ENCODE measurements at places on chromosomes 13 and 19.
A peak's percentile ranks its signal among the peaks of the same experiment; 100 is the strongest.

- no peak for DNase-seq
These were observed 750.0 kb downstream of the EFNB2 start for GRCh38 chr13:105785436-105785835.

DNA sequence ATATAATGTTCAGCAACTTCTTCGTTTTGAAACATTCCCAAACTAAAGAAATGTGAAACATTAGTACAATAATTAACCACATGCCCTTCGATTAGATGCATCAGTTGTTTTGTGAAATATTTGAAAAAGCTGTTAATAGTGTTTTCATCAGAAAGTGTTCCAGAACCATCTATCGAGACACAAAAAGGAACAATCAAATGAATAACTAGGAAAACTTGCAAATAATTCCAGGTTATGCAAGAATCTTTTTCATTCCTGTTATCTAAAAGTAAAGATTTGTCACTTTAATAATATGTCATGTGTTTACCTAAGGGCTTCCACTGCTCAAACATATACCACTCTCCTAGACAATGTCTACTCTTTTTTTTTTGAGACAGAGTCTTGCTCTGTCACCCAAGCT, 904.2 kb upstream of the MIR17HG start:
- DNase-seq: no peak

- no peak for DNase-seq
These were observed 2.8 kb upstream of the DZIP1 start for GRCh38 chr13:95647321-95647720.

- no peak for DNase-seq
These were observed 175.0 kb downstream of the RFC3 start for GRCh38 chr13:33992881-33993336.

DNA sequence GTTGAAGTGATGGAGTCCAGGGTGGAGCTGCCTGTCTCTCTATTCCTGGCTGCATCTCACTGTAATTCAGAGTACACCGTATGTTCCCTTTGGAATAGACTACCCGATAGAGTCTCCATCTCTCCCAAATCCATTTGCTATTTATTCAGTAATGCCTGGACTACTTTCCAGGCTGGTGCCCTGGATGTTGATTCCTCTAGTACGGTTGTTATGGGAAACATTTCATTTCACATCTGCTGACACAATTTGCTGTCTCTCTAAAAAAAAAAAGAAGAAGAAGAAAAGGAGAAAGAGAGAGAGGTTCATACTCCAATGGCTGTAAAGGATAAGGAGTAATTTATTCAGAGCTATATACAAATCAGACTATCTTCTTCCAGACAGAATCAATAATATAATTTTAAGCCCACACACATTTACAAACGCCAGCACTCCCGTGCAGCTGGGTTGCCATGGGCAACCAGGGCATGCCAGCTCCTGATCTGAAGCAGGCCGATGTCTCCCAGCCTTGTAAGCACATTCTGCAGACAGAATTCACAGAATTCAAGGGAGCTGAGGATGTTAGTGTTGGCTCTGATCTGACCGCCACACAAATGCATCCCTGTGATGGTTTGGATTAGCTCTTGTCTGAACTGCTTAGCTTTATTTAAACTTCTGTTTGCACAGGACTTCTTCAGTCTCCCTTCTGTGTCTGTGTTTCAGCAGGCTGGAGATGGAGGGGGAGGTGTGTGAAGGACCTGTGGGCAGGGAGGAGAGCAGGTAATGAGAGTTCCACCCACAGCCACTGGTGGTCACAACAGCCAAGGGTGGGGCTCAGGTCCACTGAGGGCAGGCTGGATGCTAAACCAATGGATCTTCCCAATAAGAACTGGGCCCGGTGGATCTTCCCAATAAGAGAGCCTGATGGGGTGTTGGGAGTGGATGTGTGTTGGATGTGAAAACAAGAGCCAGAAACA, 66.0 kb downstream of the TEX26 start:
- DNase-seq: no peak

DNA sequence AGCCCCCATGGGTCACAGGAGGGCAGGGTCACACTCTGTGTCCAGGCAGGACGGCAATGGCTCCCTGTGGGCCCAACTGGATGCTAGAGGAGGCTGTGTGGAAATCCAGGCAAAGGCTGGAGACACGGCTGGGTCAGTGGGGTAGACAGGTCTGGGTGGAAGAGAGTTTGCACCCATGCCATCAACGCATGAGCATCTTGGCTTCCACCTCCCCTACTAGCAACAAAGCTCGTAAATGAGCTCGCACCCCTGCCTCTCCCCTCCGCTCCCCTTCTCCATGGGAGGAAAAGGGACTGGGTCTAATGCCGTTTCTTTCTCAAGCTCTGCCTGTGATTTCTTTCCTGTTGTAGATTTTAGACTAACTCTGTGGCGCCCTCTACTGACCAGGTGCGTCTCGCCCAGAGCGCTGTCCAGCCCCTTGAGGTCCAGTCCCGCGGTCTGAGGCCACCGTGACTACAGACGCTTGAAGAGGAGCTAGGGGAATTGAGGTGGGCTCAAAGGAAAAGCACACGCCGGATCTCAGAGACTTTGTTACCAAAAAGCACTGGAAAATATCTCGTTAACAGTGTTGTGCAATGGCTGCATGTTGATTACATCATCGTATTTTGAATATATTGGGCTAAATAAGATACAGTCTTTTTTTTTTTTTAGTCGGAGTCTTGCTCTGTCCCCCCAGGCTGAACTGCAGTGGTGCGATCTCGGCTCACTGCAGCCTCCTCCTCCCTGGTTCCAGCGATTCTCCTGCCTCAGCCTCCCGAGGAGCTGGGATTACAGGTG, 50.7 kb upstream of the USP29 start:
- DNase-seq: no peak

GRCh38 chr13:99505814-99506269, 4.6 kb downstream of the TM9SF2 start:
- DNase-seq: no peak

GRCh38 chr19:39401070-39401548, 5.5 kb upstream of the ZFP36 start:
- no peak for DNase-seq

GRCh38 chr19:47573071-47574026, at the start of gene ZNF541:
Gene ZNF541, minus strand, starts transcription at chr19:47573148. Its CDS starts 17,292 bp downstream, at chr19:47555856.
- peak; percentile 64 for DNase-seq

DNA sequence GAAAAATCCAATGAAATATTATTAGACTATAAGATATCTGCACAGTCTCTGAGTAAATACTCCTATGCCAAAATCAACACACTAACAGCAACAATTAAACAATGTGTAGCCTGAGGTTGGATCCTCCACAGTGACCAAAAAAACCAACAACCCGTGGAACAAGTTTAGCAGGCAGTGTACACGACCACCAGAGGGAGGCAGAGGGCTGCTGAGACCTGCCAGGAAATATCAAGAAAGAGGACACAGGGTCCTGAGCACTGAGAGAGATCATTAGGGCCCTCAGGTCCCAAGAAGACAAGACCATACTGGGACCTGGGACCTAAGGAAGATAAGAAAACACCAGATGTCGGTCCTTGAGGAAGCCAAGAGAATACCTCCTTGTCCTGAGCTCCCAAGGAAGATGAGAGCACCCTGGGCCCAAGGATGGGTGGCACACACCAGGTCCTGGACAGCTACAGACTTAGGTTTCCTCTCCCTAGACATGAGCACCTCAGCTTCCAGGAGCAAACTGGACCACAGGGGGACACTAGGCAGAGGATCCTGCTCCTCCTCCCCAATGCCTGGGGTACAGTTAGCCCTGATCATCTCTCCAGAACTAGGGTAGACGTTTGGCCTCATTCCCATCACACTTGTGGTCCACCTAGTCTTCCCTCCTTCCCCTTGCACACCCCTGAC, 822 bp upstream of the ZNF274 start:
- peak; percentile 29 for DNase-seq

- DNase-seq: no peak
These were observed 116.5 kb upstream of the VSTM2B start for GRCh38 chr19:29409076-29409862.

- DNase-seq: no peak
These were observed 88.7 kb downstream of the MAB21L1 start for GRCh38 chr13:35387682-35388250.

- DNase-seq: no peak
These were observed 260.5 kb downstream of the RFC3 start for GRCh38 chr13:34078334-34078999.

DNA sequence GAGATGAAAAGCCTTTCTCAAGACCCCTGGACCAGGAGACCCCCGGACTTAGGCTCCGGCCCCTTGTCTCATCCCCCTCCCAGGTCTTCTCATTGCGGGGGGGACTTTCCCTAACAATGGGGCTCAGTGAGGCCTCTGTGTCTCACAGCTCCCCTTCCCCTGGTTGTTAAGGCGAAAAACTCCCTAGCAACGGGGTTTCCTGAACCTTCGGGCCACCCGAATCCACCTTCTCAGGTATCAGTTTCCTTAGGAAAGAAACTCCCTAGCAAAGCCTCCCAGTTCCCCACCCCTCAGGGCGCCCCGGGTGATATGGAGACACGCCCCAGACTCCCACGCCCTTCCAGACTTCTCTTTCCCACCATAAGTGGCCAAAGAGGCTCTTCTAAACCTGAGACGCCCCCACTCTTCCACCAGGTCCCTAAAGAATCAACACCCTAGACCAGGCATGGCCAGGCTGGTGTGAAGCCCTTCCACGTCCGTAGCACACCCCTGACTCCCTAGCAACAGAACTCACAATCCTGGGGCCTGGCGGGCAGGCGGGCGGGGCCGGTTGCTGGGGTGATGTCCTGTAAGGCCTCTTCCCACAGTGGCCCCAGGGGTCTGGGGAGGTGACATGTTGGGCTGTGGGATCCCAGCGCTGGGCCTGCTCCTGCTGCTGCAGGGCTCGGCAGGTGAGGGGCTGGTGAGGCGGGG, at the start of gene TMEM190:
Gene TMEM190 (plus strand): TSS at position 586 of the 693 bp plus-strand sequence. CDS start 28 bp downstream, at position 614.
- no peak for DNase-seq

DNA sequence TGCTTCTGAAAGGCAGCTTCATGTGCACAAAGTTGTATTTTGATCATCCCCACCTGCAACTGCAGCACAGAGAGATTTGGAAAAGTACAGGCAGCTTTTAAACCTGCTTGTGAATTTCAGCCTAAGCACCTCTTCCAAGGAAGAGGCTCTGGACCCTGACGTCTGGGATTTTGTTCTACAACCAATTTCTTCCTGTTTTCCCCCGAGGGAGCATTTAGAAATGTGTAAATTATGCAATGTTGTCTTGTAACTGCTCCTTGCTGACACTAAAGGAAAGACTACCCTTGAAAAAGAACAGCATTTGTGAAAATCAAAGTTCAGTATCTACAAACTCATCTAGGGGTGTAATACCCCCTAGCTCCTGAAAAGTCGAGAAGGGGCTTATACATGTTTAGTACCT, 15.4 kb downstream of the MED26 start:
- DNase-seq: no peak

DNA sequence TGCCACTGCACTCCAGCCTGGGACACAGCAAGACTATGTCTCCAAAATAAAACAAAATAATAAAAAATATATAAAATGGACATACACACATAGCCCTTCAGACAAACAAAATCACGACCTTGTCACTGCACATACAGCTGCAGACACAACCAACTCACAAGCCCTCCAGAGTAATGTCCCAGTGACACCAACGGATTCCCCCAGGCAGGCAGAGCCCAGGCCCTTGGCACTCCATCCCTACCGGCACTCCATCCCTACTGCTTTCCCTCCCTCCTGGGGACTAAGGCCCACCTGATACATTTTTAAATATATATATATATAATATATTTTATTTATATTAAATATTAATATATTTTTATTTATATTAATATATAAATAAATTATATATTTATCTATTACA, 18.5 kb downstream of the ZNF101 start:
- DNase-seq: no peak

DNA sequence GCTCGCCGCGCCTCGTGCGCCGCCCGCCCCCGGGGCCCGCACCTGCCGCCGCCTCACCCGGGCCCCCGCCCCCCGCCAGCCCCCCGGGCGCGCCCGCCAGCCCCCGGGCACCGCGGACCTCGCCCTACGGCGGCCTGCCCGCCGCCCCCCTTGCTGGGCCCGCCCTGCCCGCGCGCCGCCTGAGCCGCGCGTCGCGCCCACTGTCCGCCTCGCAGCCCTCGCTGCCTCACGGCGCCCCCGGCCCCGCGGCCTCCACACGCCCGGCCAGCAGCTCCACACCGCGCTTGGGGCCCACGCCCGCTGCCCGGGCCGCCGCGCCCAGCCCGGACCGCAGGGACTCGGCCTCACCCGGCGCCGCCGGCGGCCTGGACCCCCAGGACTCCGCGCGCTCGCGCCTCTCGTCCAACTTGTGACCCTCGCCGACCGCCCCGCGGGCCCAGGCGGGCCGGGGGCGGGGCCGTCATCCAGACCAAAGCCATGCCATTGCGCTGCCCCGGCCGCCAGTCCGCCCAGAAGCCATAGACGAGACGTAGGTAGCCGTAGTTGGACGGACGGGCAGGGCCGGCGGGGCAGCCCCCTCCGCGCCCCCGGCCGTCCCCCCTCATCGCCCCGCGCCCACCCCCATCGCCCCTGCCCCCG, 17.2 kb downstream of the POLRMT start:
- no peak for DNase-seq

- DNase-seq: no peak
These were observed 1.7 kb upstream of the PTGER1 start for GRCh38 chr19:14476673-14477401.

DNA sequence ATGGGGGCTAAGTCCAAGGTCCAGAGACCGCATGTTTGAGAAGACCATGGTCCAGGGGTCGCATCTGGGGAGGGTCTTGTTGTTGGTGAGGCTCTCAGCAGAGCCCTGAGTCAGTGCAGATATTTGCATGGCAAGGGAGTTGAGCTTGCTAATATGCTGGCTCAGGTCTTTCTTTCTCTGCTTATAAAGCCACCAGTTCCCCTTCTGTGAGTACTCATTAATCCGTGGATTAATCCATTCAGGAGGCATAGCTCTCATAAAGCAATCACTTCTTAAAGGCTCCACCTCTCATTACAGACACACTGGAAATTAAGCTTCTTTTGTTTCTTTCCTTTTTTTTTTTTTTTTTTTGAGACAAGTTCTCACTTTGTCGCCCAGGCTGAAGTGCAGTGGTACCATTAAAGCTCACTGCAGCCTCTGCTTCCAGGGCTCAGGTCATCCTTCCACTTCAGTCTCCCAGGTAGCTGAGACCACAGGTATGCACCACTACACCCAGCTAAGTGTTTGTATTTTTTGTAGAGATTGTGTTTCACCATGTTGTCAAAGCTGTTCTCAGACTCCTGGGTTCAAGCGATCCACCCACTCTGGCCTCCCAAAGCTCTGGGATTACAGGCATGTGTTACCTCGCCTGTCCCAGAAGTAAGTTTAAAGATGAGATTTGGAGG, 216.4 kb downstream of the SLITRK5 start:
- DNase-seq: no peak

Data from left ventricle myocardium inferior (tissue), 1 donor.